ENCODE measurements at places on chromosomes 12 and 14.

GRCh38 chr12:124026755-124027745 lies 54.0 kb downstream of the ZNF664 start:
- no peak for DNase-seq

- no peak for DNase-seq
These were observed 23.3 kb upstream of the HMGA2 start for GRCh38 chr12:65800937-65801336.

GRCh38 chr12:106415134-106415533 lies 57.6 kb downstream of the POLR3B start:
- DNase-seq: no peak

DNA sequence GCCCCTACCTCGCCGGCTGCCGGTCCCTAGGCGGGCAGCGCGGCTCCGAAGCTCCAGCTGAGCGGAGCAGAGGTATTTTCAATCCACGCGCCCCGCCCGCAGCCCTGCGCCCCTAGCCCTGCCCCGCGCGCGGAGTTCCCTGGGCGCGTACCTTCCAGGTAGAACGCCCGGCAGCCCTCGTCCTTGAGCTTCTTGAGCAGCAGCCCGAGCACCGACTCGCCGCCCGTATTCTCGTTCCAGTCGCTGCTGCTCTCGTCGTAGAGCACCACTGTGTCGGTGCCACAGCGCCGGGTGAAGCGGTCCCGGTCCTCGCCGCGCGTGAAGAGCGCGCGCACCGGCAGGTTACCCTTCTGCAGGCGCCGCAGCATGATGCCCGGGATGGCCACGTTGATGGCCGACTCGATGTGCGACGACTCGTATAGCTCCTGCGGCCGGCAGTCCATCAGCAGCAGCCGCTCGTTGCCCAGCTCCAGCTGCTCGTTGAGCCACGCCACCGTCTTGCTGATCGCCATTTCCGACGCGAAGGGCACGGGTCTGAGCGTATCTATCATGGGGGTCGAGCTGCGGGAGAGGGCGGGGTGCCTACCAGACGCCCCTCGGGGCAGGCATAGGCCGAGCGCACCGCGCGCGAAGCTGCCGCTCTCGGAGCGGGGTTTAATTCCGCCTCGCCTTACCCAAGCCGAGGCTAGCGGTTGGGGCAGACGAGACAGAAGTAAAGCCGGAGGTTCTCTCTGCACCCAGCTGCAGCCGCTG lies 636 bp downstream of the DUSP6 start:
- peak; percentile 27 for DNase-seq

DNA sequence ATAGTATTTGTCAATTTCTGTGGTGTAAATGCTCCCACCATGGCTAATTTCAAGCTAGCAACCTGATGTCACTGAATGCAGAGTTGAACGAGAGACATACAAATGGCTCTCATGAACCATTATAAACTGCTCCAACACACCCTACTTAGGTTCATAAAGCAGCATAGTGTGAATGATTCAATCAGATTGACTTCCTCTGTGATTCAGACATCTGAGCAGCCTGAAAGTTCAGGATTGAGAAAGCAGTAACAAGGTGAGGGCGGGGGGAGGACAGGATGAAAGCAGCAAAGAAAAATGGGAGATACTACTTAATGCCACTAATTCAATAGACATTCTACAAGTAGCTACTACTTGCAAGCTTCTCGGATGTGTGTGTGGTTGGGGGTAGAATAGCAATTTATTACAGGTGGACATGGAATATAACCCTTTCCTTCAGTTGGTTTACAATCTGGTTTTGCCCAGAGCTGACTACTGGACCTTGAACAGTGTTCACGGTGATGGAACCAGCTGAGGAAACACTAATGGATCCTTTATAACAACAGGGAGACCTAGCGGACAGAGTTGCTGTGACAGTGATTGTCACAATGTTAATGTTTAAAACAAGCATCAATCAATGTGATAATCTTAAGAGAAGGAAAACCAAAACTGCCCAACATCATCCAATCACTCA lies 52.5 kb upstream of the PELI2 start:
- no peak for DNase-seq

DNA sequence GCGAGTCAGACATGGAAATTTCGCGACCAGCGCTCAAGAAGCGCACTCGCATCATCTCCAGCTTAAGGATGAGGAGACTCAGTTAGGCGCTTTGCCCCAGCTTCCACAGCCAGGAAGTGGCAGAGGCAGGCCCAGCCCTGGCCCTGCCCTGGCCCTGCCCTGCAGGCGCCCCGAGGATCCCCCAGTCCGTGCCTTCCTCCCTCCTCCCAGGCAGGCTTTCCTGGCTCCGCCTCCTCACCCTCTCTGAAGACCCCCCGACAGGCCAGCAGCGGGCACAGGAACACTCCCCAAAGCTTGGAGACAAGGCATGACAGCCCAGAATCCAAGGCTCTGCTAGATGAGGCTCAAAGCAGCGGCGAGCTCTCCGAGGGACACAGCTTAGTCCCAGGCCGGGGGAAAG lies 25.1 kb downstream of the UBR7 start:
- no peak for DNase-seq

- no peak for DNase-seq
These were observed 293.5 kb upstream of the RTL1 start for GRCh38 chr14:101196795-101197590.

DNA sequence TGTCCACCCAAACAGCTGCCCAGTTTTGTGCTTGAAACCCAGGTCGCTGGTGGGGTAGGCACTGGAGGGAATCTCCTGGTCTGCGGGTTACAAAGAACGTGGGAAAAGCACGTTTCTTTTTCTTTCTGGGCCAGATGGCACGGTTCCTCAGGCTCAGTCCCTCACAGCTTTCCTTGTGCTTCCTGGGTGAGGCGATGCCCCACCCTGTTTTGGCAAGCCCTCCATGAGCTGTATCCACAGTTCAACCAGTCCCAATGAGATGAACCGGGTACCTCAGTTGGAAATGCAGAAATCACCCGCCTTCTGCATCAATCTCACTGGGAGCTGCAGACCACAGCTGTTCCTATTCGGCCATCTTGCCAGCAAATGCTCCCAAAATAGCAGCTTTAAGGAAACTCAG lies 51.4 kb upstream of the TMTC2 start:
- DNase-seq: no peak

- no peak for DNase-seq
These were observed 91.0 kb upstream of the FOXN3 start for GRCh38 chr14:89507926-89508460.
